ENCODE measurements at places on chromosomes 11 and 22.

DNA sequence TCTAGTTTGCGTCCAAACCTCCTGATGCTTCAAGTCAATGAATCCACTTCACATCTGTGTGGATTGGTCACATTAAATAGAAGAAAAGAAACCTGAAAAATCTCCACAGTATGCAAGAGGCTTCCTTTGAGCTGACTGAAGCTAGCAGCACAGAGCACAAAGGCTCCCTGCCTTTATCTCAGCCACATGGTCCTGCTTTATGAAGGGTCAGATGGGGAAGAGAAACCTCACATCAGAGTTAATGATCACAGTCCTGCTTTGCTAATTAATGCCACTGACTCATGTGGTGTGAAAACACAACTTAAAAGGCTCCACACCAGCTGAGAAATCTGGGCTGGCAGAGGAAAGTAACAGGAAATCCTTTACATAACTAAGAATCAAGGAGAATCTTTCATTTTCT lies 1291.0 kb downstream of the LRRC4C start:
- DNase-seq = no peak

DNA sequence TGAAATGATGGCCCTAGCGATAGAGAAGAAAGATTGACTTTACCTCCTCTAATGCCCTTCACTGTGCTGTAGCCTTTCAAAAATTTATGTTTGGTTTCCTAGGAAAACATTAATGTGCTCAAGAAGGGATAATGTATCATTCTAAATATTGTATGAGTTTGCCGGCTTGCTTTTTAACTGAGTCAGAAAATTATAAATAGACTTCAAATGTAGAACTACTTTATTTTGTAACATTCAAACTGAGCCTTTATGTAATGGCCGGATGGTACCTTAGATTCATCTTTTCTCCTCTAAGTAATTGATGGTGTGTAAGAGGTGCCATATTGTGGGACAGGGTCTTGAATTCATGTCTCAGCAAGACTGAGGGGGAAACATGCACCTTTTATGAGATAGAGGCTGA lies 57.7 kb downstream of the BID start:
- DNase-seq = no peak

DNA sequence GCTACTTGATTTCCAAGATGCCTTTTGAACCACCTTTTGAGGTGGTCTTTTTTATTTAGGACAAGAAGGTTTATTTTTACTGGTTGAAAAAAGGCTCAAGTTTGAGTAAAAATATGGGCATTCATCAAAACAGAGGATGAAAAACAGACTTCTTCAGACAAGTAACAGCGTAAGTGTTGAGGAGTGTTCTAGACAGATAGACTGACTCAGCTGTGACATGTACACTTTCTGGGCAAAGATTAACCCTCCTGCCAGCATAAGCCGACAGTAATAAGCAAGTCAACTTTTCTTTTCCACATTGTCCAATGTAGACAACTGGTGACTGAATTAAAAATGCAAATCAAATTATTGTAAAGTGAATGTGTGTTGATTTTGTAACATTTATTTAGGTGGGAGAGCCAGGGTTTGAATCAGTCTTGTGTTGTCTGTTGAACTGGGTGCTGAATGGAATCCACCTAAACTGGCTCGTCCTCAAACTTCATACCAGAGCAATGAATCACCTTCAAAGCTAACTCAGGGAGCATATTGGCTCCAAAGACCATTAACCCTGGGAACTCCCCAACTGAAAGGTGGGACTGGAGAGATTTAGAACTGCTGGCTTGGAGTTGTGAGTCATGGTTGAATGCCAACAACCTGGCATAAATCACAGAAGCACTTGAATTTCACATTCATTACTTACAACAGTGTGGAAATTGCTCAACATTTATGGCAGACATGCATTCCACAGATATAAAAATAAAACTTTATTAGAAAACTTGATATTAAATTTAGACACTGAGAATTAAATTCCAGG lies 377.0 kb downstream of the ETS1 start:
- no peak for DNase-seq

DNA sequence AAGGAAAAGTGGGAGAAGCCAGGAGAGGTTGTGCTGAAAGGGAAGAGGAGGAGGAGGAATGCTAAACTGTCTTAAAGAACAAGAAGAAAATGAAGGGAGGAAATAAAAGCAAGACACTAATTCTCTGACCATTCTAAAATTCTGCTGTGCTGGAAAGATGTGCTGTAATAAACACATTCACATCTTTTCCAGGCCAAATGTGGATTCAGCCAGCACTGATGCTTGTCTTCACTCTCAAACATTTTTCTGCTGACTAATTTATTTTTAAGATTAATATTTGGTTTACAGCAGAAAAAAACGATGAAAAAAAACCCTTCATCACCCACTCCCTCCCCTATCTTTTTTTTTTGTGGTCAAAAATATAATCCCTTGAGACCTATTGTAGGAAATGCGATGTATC lies 223.6 kb downstream of the SWAP70 start:
- no peak for DNase-seq

DNA sequence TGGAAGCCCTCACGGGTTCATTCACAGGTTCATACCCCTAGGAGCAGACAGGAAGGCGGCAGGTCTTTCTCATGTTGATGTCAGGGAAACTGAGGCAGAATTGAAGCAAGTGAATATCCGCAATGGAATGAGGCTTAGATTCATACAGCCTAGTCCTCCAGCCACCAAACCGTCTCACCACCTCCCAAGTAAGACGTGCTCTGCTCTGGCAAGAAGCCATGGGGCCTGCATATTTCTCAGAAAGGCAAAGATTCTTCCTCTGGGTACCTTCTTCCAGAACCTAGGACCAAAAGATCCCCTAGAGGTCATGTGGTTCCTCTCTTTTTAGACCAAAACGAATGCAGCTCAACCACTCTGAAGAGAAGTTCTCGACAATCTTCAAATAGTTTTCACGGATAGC lies 1.7 kb downstream of the AP1B1 start:
- no peak for DNase-seq

Data from T-helper 22 cell (primary cell).